A549 treated with Hydrocortisone at 1 μM for 4 hours (cell line): ENCODE measurements at places on chromosomes 1 and 21. TPM values are rescaled to one million over a fixed set of nuclear protein-coding genes. Genes with fewer than 3 reads are reported as not detected.

The HS2ST1 gene
- 9.6 to 13.1 TPM (median 11.7 TPM) in 5 replicates for total RNA-seq

The LRRC40 gene
- 7.8 to 14.1 TPM (median 9.5 TPM) in 5 replicates for total RNA-seq

The TAS1R3 gene
- 0.07 to 0.24 TPM (median 0.20 TPM) in 5 replicates for total RNA-seq

The TRIM17 gene
- not detected in 5 replicates for total RNA-seq

The OR10J1 gene
- total RNA-seq, result not detected in 5 replicates

The CCDC181 gene
- 0.06 to 0.22 TPM (median 0.13 TPM) in 4 of 5 replicates, not detected in the other for total RNA-seq

The CSF1 gene
- 16.7 to 17.9 TPM (median 17.0 TPM) in 5 replicates for total RNA-seq

The PALMD gene
- 0.13 to 0.31 TPM (median 0.27 TPM) in 5 replicates for total RNA-seq

The GNAT2 gene
- total RNA-seq, result 0.09 to 0.10 TPM (median 0.10 TPM) in 3 of 5 replicates, not detected in the others

The ZNF692 gene
- total RNA-seq, result 14.4 to 22.2 TPM (median 20.7 TPM) in 5 replicates

The NES gene
- total RNA-seq, result 1.0 to 1.5 TPM (median 1.2 TPM) in 5 replicates

The RNF186 gene
- total RNA-seq, result not detected in 5 replicates

The AK4 gene
- total RNA-seq, result 29.1 to 32.7 TPM (median 31.3 TPM) in 5 replicates

The SLC44A3 gene
- 1.5 to 1.9 TPM (median 1.6 TPM) in 5 replicates for total RNA-seq

The SLC45A1 gene
- total RNA-seq, result 7.2 to 11.9 TPM (median 10.3 TPM) in 5 replicates

The SLC35D1 gene
- total RNA-seq, result 7.0 to 10.3 TPM (median 7.6 TPM) in 5 replicates

The PLEKHG5 gene
- 2.5 to 4.3 TPM (median 3.5 TPM) in 5 replicates for total RNA-seq

The MFAP2 gene
- total RNA-seq, result 0.54 to 1.2 TPM (median 0.95 TPM) in 5 replicates

The LCE6A gene
- total RNA-seq, result not detected in 5 replicates

The LCE1C gene
- not detected in 5 replicates for total RNA-seq

The MARK1 gene
- 0.06 to 0.32 TPM (median 0.10 TPM) in 5 replicates for total RNA-seq

The PKNOX1 gene
- 4.6 to 6.4 TPM (median 5.9 TPM) in 5 replicates for total RNA-seq

The AMY1B gene
- not detected in 5 replicates for total RNA-seq

The FCRL4 gene
- not detected in 5 replicates for total RNA-seq

The C1orf116 gene
- 5.6 to 6.9 TPM (median 6.0 TPM) in 5 replicates for total RNA-seq

The ZNF496 gene
- total RNA-seq, result 16.1 to 19.4 TPM (median 18.6 TPM) in 5 replicates

The KANK4 gene
- total RNA-seq, result 0.28 to 0.39 TPM (median 0.35 TPM) in 5 replicates

The GPR37L1 gene
- total RNA-seq, result 0.13 to 0.30 TPM (median 0.14 TPM) in 5 replicates

The DIRAS3 gene
- 0.85 to 1.2 TPM (median 1.1 TPM) in 5 replicates for total RNA-seq

The DENND2C gene
- 0.28 to 0.47 TPM (median 0.37 TPM) in 5 replicates for total RNA-seq

The SLC6A17 gene
- total RNA-seq, result 4.7 to 6.0 TPM (median 5.2 TPM) in 5 replicates

The C1orf50 gene
- total RNA-seq, result 3.1 to 4.6 TPM (median 4.2 TPM) in 5 replicates

The NBPF20 gene
- total RNA-seq, result 2.8 to 4.3 TPM (median 2.9 TPM) in 5 replicates

The FOXO6 gene
- total RNA-seq, result 0.46 to 1.1 TPM (median 0.82 TPM) in 5 replicates

The AGRN gene
- 89.0 to 113 TPM (median 105 TPM) in 5 replicates for total RNA-seq

The PLA2G2E gene
- total RNA-seq, result not detected in 5 replicates

The MXRA8 gene
- total RNA-seq, result 0.12 to 0.25 TPM (median 0.16 TPM) in 5 replicates

The MEX3A gene
- 1.2 to 2.4 TPM (median 2.2 TPM) in 5 replicates for total RNA-seq

The KRTAP10-5 gene
- not detected in 5 replicates for total RNA-seq

The MAN1C1 gene
- 0.35 to 0.77 TPM (median 0.44 TPM) in 5 replicates for total RNA-seq

The LCE3E gene
- 0.30 TPM in 1 of 5 replicates, not detected in the others for total RNA-seq

The VSIG8 gene
- total RNA-seq, result 0.08 to 0.15 TPM in 2 of 5 replicates, not detected in the others

The TMPRSS3 gene
- 0.10 to 0.36 TPM (median 0.22 TPM) in 5 replicates for total RNA-seq

The TTLL10 gene
- not detected in 5 replicates for total RNA-seq

The HES3 gene
- not detected in 5 replicates for total RNA-seq
